Skeletal muscle cell (primary cell): ENCODE measurements at places on chromosomes 1 and 21.

DNA sequence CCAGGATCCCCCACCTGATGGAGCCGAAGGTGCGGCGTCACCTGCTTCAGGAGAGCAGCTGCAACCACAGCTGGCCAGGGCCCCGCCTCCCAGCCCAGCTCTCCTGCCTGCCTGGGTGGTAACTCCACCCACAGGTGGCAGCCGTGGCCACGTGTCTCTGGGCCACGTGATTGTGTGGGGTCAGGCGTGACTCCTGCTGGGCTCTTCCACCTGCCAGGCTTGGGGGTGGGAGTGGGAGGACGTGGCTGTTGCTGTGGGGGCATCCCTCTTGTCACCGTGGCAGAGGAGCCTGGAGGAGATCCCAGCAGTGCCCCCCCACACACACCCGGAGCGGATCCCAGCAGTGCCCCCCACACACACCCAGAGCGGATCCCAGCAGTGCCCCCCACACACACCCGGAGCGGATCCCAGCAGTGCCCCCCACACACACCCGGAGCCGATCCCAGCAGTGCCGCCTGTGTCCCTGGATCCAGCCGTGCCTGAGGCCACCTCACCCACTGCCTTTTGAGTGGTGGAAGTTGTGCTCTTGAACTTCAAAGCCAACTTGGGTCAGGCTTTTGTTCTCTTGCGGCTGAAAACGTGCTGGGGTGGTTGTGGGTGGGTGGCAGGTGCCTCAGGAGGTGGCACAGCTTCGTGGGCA is 32.2 kb downstream of the POFUT2 start:
- no peak for DNase-seq

GRCh38 chr1:209657918-209658317 is 5.7 kb upstream of the LAMB3 start:
- no peak for DNase-seq

- no peak for DNase-seq
Observed at GRCh38 chr1:16298653-16299052, 53.6 kb downstream of the FBXO42 start.

DNA sequence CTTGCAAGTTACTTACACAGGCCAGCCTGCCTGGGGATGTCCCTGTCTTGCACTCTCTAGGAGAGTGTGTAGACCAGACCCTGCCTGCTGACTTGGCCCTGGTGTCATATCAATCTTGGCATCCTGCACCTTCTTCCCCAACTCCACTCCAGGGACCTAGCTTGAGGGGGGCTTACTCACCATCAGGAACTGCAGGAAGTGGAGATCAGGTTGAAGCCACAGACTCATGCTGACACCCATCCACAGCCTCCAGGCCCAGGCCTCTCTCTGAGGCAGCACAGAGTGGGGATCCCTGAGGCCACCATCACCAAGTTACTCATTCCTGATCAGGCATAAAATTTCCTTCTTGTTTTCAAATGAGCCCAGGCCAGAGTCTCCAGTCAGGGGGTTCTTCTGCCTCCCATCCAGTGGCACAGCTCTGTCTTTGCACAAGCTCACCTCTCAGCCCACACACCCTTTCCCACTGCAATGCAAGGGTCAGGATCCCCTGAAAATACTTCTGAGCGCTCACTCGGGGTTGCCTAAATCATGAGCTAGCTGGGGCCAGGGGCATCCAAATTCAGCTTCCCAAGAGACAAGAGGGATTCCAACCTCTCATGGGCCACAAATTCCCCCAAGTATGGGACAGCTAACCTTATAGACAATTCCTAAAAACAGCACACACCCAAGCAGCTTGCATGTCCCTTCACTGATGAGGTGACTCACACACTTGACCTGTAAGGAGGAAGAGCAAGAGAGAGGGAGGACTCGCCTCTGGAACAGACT is 33.5 kb downstream of the CSMD2 start:
- DNase-seq: no peak

DNA sequence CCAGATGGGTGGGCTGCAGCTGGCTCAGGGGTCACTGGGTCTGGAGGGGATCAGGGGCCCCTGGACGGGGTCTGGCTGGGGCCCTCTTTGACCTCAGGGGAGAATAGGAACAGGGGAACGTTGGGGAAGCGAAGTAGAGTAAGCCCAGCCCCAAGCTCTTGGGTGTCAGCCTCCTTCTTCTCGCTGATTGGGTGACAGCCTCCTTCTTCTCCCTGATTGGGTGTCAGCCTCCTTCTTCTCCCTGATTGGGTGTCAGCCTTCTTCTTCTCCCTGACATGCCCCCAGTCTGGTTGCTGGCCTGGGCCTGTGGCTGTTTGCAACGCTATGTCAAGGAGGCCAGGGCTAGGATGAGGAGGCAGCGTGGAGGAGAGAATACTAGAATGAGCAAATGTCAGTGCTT is 76.7 kb upstream of the CASZ1 start:
- DNase-seq: no peak

- DNase-seq: no peak
Observed at GRCh38 chr1:32068957-32069588, 3.7 kb upstream of the TMEM39B start.

- DNase-seq: no peak
Observed at GRCh38 chr1:171160211-171160610, 24.9 kb upstream of the FMO2 start.

GRCh38 chr1:154351363-154352068 is 26.2 kb downstream of the ATP8B2 start:
- no peak for DNase-seq
